NCI-H774 (cell line): ENCODE measurements at places on chromosomes 1 and 21.

DNA sequence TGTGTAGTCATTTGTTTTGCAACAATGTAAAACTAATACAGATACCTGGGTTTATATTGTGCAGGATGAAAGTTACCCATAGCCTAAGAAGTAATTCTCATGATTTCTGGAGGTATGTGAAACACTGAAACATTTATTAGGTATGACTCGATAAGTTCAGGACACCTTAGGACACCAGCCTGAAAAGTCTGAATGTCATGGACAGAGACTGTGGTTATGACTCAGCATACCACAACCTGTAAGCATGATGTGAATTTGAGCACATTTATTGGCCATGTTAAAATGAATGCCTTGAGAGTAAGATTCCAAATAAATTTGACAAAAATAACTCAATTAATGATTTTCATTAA lies 1471.7 kb upstream of the B3GALT2 start:
- DNase-seq, result no peak

DNA sequence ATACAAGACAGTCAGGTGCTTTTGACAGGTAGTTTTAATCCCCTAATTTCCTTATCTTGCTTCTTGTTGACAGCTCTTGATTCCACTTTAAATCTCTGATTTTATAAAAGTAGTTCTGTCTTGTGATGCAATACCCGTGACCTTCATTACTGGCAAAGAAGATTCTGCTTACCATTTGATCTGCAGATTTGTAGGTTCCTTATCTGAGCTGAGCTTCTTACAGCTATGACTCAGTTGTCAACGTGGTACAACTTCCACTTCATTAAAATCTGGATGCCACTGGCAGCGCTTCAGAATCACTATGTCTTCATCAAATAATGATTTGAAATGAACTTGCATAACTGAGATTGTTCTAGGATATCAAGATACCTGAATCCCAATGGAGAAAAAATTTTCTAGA lies 543.6 kb upstream of the B3GALT2 start:
- no peak for DNase-seq

GRCh38 chr1:21278860-21279845 lies 11.1 kb downstream of the ECE1 start:
- DNase-seq, result no peak

DNA sequence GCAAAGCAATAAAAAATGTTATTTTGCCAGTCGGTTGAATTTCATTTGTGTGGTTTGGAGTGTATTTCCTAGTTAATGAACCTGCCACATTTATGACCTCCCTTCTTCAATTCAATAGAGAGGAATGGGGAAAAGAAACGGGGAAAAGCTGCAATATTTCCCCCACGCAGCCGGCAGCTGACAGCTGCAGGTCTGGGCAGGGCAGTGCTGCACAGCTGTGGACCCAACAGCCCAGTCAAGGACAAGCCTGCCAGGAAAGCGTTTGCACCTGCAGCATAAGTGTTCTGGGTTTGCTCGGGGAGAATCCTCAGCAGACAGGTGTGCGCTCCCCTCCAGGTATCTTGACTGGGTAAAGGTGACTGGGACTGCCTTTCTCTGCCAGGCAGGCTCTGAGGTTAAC lies 53.4 kb downstream of the FBXO2 start:
- peak; percentile 2 for DNase-seq

- peak; percentile 59 for DNase-seq
Observed at GRCh38 chr1:91282695-91283420, 121.8 kb downstream of the HFM1 start.

DNA sequence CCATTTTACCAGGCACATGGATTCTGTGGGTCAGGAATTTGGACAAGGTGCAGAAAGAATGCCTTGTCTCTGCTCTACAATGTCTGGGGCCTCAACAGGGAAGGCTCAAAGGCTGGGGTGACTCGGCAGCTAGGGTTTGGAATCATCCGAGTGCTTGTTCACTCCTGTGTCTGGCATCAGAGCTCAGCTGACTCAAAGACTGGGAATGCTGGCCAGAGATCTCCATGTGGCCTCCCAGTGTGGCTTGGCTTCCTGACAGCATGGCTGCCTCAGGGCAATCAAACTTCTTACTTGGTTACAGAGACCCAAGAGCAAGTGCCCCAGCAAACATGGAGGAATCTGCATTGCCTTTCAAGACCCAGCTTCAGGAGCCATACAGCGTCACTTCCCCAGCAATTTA lies 110.5 kb downstream of the TOMM20 start:
- DNase-seq, result no peak

DNA sequence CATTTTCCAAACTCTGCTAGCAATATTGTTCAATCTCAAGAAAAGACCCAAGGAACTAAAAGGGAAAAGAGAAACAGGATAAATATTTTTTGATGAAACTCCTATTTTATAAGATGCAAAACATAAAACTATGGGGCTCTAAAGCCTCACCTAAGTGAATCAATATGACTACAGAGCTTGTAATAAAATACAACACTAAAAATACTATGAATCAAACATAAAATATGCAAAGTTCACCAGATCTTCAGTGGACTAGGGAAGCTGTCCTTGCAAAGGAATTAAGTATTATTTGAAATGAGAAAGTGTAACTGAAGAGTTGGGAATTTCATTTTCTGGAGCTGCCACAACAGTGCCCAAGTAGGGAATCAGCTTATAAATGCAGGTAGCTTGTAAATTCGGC lies 124.5 kb downstream of the CRB1 start:
- no peak for DNase-seq

- no peak for DNase-seq
Observed at GRCh38 chr1:220750131-220750515, 2.0 kb downstream of the MTARC2 start.

DNA sequence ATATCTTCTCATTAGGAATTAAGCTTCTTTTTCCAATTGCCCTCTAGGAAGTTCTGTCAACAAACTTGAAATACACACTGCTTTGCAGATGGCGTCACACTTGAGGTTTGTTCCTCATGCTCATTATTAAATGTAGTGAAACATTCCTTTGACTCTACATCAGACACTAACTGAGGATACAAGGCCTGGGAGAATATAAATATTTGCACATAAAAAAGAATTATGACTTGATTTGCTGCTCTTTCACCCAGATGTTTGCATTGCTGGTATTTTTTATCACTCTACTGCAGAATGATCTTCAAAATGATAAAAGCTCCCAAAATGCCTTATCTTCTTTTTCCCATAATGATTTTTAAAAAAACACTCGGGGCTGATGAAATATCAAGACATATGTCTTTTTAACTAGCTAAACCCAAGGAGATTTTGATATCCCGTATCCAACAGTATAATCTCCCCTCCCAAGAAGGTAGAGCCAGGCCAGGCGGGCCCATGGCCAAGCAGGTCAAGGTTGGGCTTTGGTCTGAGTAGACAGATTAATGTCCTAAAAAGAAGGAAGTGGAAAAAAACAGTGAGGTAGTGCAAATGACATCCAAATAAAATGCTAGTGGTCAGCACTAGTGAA lies 264.6 kb downstream of the HHIPL2 start:
- no peak for DNase-seq

GRCh38 chr1:92446546-92446945 lies 40.2 kb downstream of the GFI1 start:
- DNase-seq, result no peak
